ENCODE measurements at places on chromosomes 12 and 14. TPM values are rescaled to one million over a fixed set of nuclear protein-coding genes. Genes with fewer than 3 reads are reported as not detected.

Gene VWF
- under 0.01 TPM for total RNA-seq

DNA sequence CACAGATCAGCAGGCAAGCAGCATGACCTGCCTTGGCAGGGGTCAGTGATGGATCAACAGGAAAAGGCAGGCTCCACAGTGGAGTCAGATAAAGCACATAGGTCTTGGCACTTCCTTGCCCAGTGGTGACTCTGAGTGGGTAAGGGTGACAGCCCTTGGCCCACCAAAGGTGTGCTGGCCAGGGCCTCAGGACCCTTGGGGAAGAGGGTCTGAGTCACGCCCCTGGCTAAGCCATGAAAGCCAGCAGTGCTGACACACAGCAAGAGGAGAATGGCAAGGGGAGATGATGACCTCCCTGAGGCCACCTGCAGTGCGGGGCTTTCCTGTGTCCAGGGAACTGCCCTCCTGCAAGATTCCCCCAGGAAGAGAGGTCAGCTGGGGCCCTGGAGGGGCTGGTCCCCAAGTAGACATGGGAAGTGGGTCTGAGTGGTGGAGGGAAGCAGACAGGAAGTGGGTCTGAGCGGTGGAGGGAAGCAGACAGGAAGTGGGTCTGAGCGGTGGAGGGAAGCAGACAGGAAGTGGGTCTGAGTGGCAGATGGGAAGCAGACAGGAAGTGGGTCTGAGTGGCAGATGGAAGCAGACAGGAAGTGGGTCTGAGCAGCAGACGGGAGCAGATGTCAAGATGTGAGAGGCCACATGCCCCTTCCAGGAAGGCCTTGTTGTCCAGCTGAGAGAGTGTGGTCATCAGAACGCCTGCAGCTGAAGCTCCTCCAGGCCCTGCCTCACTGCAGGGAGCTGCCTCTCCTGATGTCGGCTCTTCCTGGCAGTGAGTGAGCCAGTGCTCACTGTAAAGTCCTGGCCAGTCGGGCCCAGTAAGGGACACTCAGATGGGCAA is 34.8 kb downstream of the DIO3 start:
- no peak for DNase-seq

- no peak for DNase-seq
Observed at GRCh38 chr12:95195122-95195521, 22.1 kb downstream of the FGD6 start.

GRCh38 chr14:102126807-102127455 is 12.8 kb upstream of the WDR20 start:
- DNase-seq, result no peak

Gene AICDA
- total RNA-seq, result not detected

Gene RNASE1
- not detected for total RNA-seq

GRCh38 chr14:74954947-74955228 is 509 bp downstream of the PGF start:
- DNase-seq, result no peak

Gene LALBA
- total RNA-seq, result not detected

DNA sequence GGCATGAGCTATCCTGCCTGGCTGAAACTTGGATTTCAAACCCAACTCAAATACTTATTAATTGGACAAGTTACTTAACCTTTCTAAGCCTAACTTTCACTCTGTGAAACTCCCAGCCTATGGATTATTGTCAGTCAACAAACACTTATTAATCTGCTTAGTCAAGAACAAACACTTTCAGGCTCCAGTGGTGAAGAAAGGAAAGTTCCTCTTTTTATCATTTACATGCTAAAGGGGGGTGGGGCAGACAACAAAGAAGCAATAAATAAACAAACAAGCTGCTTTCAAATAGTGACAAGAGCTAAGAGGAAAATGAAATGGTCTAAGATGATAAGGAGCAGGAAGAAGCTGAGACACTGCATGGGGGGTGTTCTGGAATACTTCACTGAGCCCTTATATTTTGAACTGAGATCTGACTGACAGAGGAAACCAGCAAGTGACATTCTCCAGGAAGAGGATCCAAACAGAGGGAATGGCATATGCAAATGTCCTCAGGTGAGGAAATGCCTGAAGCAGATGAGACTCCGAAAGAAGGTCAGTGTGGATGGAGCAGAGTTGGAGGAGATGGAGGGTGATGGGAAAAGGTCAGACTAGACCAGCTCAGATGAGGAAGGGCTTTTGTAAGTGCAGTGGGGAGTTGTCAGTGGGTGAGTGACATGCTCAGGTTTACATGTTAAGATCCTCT is 259.6 kb downstream of the ITPR2 start:
- DNase-seq, result no peak

DNA sequence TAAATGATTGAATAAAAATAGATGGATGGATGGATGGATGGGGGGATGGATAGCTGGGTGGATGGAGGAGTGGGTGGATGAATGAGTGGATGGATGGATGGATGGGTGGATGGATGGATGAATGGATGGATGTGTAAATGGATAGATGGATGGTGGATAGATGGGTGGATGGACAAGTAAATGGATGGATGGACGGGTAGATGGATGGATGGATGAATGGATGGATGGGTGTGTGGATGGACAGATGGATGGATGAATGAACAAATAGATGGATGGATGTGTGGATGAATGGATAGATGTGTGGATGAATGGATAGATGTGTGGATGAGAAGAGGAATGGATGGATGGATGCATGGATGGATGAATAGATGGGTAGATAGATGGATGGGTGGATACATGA is 490.8 kb downstream of the VRK1 start:
- DNase-seq, result no peak

DNA sequence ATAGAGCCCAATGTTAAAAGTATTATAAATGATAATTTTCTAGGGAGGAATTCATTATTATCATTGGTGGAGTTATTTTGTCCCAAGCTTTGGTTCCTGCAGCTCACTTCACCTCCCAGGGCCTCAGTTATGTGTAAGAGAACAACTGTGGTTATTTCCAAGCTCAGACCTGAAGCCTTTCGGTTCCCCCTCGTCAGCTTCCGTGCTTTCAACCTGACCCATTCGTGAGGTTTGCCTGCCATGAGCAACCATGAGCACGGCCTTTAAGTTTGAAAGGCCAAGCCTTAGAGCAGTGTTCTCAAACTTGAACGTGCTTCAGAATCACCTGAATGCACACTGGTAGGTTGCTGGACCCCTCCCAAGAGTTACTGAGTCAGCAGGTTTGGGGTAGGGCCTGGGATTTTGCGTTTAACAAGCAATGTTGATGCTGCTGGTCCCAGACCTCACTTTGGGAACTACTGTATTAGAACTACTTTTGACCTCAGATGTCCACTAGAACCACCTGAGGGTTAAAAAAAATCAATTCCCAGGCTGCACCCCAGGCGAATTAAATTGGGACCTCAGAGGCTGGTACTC is 133.0 kb upstream of the PRMT8 start:
- no peak for DNase-seq

Gene VRTN
- not detected for total RNA-seq

- peak; percentile 43 for DNase-seq
Observed at GRCh38 chr12:3662521-3662921, 90.4 kb downstream of the CRACR2A start.

GRCh38 chr14:88379706-88380343 is 5.6 kb upstream of the SPATA7 start:
- no peak for DNase-seq

- DNase-seq, result no peak
Observed at GRCh38 chr12:125453751-125454150, 388.5 kb downstream of the AACS start.

Gene NANOG
- total RNA-seq, result not detected

GRCh38 chr14:29462321-29462720 is 465.3 kb downstream of the PRKD1 start:
- DNase-seq, result no peak

Gene SLCO1A2
- 0.32 TPM for total RNA-seq

DNA sequence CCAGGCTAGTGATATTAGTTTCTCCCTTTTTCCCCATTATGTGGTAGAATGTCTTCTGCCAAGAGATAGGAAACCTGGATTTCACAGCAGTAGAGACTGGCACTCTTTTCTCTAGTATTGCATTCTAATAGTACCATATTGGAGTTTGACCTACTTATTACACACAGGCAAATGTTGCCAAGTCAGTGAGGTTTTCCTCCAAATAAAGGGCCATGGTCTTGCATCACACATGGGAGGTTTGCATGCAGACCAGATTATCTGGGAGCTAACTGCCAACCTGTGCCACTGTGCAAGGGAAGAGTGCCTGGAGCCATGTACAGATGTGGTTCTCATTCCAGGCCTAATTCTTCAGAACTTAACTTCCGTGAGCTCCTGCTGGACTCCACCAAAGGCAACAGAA is 113.3 kb downstream of the ANO6 start:
- no peak for DNase-seq

DNA sequence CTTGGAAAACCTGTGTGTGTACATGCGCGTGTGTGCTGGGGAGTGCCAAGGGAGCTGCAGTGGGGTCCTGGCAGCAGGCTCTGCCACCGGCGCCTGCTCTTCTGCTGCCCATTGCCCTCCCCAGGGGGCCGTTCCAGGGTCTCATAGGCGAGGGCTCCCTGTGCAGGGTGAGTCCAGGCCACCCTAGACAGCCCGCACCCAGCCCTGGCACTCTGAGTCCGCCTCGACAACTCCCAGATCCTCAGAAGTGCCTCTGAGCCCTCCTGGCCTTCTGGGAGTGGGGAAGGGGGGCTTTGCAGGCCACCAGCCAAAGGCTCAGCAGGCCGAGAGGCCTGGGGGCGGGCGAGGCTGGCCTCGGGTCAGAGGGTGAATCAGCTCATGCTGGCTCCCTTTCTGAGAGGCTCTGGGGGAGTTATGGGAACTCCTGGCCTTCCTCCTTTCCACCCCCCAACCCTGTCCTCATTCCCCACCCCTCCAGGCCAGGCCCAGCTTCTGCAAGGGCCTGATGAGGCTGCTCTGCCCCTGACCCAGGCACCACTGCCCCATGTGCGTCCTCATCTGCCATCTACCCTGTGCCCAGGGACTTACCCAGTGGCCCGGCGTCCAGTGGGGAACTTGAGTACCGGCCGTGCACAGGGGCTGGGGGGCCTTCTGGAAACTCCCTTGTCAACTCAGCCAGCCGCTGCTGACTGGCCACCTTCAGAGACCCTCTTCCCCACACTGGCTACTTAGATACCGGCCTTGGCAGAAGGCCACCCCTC is 2.1 kb upstream of the TEDC1 start:
- DNase-seq, result no peak

Gene PRPH
- not detected for total RNA-seq

Gene ASIC1
- total RNA-seq, result 1.6 TPM

Gene LRP6
- total RNA-seq, result 50.3 TPM

Gene PZP
- not detected for total RNA-seq

Gene C12orf54
- not detected for total RNA-seq

DNA sequence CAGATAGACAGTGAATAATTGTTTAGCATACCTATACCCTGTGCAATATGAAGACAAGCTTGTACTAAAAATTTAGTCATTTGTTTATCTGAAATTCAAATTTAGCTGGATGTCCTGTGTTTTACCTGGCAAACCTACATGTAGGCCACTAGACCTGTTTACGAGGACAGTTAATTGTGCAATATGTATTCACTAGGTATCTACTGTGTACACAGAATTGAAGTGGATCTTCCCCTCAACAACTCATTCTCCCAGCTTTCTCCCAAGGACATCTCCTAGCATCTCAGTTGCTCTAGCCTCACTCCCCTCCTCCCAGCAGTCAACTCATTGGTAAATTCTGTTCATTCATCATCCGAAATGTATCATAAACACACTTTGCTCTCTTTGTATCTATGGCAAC is 25.3 kb downstream of the AK7 start:
- no peak for DNase-seq

DNA sequence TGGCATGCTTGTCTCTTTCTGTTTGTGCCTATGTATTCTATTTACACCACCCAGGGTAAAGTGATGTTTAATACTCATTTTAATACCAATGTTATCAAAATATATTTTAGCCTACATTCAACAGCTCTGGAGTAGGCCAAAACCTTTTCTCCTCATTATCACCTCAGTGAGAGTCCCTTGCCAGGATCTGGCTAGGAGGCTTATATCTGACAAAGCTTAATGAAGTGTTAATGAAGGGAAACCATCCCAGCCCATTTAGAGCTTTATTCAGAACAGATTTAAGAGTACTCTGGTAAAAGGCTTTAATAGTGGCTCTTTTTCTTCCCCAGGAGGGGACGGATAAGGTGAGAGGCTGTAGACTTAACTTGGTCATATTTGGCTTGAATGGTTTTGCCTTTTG is 137.6 kb downstream of the GRIN2B start:
- DNase-seq, result no peak

DNA sequence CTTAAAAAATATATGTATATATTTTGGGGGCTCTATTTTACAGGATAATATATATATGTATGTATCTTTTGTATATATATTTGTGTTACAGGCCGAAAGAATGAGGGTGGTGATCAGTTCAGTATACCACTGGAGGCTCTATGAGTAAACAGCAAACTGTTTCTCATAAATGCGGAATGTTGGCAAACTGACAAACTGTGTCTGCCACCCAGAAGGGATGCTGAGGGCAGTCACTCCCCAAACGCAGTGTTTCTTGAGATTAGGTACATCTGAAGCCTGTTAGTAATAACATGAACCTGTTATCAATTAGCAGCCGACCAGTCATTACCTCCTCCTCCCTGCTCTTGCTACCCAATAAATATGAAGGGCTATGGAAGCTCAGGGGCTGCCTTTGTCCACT is 20.8 kb downstream of the TNFAIP2 start:
- peak; percentile 73 for DNase-seq

- DNase-seq, result no peak
Observed at GRCh38 chr12:99957866-99958466, 26.8 kb downstream of the ANKS1B start.

DNA sequence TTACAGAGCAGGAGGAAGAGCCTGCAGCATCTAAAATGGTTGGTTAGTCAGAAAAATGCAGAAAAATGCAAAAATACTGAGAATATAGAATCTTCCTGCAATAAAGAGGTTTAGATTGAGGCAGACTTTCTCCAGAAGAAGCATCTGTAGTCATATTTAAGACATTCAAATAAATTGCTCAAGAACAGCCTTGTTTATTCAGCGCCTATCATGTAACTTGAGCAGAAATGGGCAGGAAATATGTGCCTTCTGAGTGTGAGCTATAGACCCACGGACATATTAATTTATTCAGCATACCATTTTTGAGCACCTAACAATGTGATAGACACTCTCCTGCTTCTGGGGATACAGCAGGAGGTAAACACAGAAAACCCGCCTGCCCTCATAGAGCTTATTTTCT is 102.0 kb upstream of the HIF1A start:
- DNase-seq, result no peak

Gene CD4
- total RNA-seq, result 1.9 TPM

- peak; percentile 94 for DNase-seq
Observed at GRCh38 chr12:56468216-56469006, at the start of gene SPRYD4. Gene SPRYD4 (plus strand): TSS chr12:56468578. CDS start chr12:56468592, 14 bp downstream.

DNA sequence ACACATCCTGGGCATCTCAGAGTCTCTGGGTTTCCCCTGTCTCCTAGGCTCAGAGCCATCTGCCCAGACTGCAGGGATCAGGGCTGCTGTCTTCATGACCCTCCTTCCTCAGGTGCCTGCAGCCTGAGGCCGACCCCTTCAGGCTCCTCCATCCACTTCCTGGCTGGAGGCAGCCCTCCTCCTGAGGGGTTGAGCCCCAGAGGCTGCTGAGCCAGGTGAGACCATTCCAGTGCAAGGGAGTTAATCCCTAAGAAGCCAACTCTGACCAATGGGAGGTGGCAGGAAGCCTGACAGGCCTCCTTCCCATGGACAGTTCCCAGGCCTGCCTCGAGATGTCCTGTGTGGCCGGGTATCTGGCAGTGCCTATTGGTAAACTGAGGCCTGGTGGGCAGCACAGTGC is 8.4 kb upstream of the PPP4R4 start:
- DNase-seq, result no peak

- DNase-seq, result peak; percentile 1
Observed at GRCh38 chr12:117774941-117775775, 193.6 kb downstream of the KSR2 start.
